Stimulated activated CD4-positive, alpha-beta T cell treated with anti-CD3 and anti-CD28 coated beads, Interleukin-15, amount 100 ng/mL, for 48 hours (primary cell): ENCODE measurements at places on chromosomes 1 and 21.

DNA sequence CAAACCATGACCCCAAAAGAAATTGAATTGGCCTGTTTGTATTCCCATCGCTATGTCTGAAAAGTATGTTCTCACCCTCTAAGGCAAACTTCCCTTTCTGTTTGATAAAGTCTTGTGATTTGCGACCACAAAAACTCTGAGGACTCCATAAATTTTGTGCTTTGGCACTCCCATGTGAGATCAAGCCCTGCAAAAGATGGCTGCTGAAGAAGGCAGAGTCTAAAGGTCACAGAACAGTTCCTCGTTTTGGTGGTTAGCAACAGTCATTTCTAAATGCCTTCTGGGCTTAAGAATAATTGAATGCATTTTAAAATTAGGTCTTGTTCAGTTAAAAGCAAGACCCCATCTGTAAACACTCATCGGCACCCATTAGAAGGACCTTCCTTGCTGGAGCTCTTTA, 441.6 kb downstream of the OMA1 start:
- DNase-seq: no peak

DNA sequence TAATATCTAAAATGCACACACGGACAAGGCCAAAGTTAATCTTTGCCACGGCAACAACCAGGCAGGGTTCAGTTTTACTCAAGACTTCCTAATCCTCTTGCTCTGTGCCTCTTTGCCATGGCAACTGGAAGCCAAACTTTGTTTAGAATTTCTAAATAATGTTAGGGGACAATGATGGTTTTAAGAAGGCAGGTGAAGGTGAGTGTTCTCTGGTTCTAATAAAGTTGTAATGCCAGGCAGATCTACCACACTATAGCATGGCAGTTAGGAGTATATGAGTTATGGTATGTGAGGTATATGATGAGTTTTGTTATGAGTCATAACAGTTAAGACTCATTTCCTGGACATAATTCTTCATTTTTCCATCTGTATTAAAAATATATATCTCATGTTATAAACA, 2.7 kb downstream of the PTPRC start:
- DNase-seq: no peak

DNA sequence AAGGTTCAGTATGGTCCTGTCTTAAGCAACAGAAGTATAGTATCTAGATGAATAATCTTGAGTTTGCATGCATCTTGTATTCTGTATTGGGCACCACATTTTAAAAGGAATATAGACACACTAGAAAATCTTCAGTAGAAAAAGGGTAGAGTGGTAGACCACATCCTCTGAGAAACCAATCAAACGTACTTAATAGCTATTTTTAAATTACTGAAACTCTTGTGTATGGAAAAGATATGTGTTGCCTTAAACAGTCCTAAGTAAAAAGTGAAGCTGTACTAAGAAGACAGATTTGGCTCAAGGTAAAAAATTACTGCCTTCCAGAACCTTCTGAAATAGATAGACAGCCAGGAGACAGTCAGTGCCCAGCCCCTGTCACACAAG, 3.1 kb downstream of the CTXND2 start:
- DNase-seq: no peak

DNA sequence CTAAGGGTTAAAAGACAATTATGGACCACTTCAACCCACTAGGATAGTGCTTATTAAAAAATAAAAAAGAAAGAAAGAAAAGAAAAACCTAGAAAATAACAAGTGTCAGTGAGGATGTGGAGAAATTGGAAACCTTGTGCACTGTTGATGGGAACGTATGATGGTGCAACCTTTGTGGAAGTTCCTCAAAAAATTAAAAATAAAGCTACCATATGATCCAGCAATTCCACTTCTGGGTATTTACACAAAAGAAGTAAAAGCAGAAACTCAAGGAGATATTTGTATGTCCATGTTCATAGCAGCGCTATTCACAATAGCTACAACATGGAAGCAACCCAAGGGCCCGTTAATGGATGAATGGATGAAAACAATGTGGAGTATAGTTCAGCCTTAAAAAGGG, 115.2 kb upstream of the ATP1A1 start:
- no peak for DNase-seq

- no peak for DNase-seq
Measured at GRCh38 chr1:184745929-184746638, 8.6 kb downstream of the EDEM3 start.
